ENCODE measurements at places on chromosomes 4 and X.

DNA sequence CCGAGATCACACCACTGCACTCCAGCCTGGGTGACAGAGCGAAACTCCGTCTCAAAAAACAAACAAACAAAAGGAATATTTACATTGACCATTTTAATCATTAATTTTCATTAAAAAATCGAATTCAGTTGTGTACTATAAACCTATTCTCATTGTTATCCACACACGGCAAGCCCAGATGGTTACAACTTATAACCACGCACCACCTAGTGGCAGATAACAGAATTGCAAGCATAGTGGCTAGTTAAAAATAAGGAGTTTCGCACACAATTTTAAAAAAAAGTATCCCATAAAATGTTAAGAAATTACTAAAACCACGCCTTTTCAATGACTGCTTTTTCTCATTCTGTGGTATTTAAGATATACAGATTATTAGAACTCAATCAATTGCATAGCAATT, 25.4 kb downstream of the MBNL3 start:
- DNase-seq = no peak

DNA sequence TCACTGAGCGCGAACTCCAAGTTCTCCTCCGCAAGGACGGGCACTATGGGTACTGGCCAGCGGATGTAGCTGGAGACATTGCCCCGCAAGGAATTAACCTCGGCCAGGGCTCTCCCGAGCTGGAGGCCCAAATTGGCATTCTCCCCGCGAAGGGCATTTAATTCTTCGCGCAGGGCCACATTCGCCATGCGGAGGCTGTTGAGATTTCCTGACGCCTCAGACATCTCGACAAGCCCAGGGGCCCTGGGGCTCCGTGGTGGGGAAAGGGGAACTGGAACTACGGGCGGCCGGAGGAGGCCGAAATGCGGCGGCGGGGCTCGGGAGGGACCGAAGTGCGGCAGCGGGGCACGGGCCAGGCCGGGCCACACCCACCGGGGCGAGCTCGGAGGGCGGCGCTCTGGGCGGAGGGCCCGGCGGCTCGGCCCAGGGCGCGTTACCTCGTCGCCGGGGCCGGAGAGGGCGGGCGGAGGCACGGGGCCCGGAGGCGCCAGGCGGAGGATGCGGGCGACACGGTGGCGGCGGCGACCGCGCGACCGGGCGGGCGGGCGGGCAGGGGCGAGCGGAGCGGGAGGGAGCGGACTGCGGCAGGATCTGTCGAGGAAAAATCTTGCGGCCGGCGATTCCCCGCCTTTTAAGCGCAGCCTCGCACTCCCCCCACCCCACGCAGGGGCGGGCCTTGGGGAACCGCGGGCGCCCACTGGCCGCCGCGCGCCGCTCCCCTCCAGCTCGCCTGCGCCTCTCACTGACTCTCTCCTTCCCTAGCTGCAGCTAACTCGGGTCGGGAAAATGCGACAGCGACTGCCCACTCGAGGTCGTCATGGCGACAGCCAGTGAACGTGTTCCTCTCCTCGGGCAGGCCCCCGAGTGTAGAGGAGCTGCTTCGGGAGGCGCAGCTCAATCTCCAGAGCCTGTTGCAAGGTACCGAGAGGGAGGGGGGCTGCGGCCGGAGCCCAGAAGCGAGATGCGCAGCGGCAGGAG, at the start of gene RTL5:
Gene RTL5, minus strand, starts transcription at position 599 of the 978 bp plus-strand sequence.
- peak; percentile 83 for DNase-seq

DNA sequence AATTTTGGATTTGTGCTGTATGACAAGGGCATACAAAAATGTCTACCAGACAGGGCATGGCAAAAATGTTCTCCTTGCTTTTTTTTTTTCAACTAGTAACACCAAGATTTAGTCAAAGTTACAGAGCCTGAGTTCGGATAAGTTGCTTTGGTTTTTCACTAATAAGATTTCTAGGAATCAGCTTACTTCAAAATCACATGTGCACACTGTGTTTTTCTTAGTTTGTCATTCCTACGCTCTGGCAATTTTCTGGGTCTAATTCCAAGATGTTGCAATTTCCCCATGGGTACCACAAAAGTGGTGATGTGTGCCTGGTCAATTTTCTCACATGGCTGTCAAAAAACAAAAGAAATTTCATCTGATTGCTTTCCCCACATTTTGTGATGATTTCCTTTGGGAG, 6.3 kb downstream of the C1QTNF7 start:
- no peak for DNase-seq

DNA sequence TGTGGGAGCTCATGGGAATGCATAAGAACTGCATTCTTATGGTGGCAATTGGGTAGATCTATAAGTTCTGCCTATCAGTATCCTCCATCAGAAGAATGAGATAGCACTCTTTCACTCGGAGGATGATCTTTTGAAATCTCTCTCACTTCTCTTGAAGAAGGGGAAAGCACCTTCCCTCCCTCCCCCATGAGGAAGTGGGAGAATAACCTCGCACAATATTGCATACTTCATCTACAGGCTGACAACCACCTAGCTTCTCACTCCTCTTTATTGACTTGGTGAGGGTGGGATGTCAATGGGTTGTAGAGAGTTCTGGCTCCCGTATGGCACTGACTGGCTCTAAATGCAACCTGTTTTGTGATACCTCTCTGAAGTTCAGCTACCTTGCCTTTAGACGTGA, 146.7 kb upstream of the SPOCK3 start:
- no peak for DNase-seq

GRCh38 chrX:134566506-134566905, 91.8 kb downstream of the PLAC1 start:
- no peak for DNase-seq

DNA sequence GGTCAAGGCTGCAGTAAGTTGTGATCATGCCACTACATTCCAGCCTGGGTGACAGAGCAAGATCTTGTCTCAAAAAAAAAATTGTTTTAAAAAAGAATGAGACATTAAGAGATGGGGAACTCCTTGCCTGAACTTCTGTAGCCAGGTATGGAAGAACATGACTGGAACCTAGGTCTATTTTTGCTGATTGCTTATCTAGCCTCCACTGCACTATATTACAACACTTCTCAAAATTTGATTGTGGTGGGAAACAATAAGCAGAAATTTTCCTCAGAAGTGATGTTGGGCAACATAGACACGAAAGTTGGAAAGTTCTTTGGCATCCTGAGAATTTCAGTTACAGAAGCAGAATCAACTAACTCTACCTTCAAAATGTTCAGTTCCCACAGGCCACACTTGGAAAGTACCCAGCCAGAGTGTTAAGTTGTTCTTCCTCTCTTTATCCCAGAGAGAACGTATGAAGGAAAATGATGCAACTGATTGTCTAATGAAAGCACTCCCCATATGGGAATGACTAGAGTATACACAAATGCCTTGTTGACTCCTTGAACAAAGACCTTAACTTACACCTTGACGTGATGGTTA, 50.0 kb downstream of the LUZP4 start:
- no peak for DNase-seq
